Glomerular endothelial cell (primary cell): ENCODE measurements at places on chromosomes 4 and X. TPM values are rescaled to one million over a fixed set of nuclear protein-coding genes. Genes with fewer than 3 reads are reported as not detected.

USP17L11 gene
- not detected in 2 replicates for total RNA-seq

ARSJ gene
- total RNA-seq = 64.8 and 66.1 TPM in 2 replicates

VEGFC gene
- total RNA-seq = 14.4 and 35.1 TPM in 2 replicates

IL2 gene
- not detected in 2 replicates for total RNA-seq

- DNase-seq = no peak
Measured at GRCh38 chrX:107273795-107274194, 67.4 kb downstream of the DNAAF6 start.

- DNase-seq = no peak
Measured at GRCh38 chrX:8052909-8053308, 118.2 kb downstream of the VCX2 start.

DNA sequence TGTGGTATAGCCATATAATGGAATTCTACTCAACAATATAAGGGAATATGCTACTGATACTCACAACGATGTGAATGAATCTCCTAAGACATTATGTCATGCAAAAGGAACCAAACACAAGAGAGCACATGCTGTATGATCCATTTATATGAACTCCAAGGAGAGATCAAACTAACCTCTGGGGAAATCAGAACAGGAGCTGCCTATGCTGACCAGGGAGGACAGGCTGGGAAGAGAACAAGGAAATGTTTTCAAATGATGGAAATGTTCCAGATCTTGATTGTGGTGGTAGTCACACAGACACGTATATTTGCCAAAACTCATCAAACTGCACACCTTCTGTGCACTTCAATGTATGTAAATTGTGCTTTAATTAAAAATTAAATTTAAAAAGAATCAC, 175.3 kb downstream of the BCOR start:
- no peak for DNase-seq

DNA sequence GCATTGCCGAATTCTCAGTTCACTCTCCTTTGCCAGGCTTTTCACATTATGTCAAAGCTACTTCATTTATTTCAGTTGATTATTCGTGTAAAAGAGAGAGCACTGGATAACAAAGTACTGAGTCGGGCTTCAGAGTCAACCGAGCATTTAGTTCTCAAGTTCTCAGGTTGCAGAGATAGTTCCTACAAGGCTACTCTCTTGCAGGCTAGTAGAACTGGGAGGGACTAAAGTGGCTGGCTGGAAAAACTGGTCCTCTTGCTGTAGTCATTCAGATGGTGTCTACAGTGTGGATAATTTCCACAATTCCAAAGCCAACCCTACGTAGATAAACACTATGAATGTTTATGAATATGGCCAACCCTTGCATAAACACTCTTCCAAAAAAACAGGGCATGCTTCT, 4.6 kb upstream of the CCNG2 start:
- DNase-seq = no peak

- no peak for DNase-seq
Measured at GRCh38 chrX:73964579-73964978, 339.4 kb upstream of the ZCCHC13 start.

GRCh38 chrX:155144926-155145325, 71.3 kb upstream of the VBP1 start:
- no peak for DNase-seq
